Karpas-422 (cell line): ENCODE measurements at places on chromosomes 7 and 10.

GRCh38 chr7:22427855-22428254 is 70.9 kb upstream of the RAPGEF5 start:
- no peaks in the 10 kb centered on the region for H3K27me3 ChIP-seq
- no peak for DNase-seq
- peaks cover 24% of the 10 kb centered on the region for H3K4me1 ChIP-seq

DNA sequence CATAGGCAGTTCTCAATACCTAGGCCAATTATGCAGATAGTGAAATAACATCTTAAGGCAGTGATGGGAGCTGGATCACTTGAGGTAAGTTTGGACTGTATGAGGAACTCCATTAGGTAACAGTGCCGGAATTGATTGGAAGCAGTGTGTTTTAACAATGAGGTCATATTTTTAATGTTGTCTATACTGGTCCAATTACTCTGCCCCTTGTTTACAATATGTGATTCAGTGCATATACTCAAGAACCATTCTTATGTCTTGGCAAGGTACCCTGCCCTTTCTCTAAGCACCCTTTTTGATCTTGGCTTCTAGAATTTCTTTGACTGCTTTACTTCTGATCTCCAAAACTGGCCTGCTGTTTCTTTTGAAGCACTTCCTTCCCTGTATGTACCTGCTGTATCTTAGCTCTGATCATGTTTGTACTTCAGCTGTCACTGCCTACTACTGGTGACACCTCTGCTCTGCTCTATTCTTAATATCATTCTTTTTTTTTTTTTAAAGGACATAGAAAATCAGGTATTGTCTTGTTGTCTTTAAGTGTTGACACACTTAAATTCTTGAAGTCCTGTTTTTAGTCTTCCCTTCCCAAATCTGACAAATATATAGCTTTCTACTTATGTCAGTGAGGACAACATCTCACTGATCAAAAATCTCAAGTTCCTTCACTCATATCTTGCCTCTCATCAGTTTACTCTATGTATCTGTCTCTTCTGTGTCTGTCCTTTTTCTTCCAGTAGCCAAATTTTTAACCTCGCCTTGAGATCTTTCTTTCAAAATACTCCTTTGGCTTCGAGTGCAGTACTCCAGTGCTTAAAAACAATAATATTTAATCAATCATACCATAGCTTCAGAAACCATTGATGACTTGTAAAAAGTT is 46.4 kb upstream of the RPA3 start:
- no peak overlapping the region for H3K27ac ChIP-seq
- no peak overlapping the region for H3K4me3 ChIP-seq
- H3K27me3 ChIP-seq = no peaks in the 10 kb centered on the region
- no peak for DNase-seq
- H3K36me3 ChIP-seq = no peaks in the 10 kb centered on the region
- peaks cover 12% of the 10 kb centered on the region for H3K4me1 ChIP-seq

DNA sequence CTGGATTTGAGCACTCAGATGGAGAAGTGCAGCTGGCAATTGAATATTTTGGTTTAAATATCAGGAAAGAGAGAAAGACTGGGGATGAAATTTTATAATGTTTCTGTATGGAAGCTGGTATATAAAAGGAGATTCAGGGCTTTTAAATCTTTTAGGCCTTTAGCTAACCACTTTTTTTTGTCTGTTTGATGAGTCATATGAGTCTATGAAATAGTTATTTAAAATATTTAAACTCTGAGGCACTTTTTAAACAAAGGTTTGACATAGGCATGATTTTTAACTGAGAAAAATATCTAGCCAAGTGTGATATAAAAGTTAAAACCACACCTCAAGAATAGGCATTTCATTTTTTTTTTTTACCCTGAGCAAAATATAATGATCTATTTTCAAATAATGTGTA is 944.3 kb downstream of the GATA3 start:
- H3K27me3 ChIP-seq = no peaks in the 10 kb centered on the region
- no peak for DNase-seq
- H3K4me1 ChIP-seq = no peaks in the 10 kb centered on the region
- H3K36me3 ChIP-seq = no peaks in the 10 kb centered on the region

GRCh38 chr10:456486-456885 is 233.0 kb downstream of the DIP2C start:
- no peaks in the 10 kb centered on the region for H3K4me1 ChIP-seq
- no peak overlapping the region for H3K4me3 ChIP-seq
- no peaks in the 10 kb centered on the region for H3K27me3 ChIP-seq
- H3K36me3 ChIP-seq = no peaks in the 10 kb centered on the region
- H3K27ac ChIP-seq = no peak overlapping the region

DNA sequence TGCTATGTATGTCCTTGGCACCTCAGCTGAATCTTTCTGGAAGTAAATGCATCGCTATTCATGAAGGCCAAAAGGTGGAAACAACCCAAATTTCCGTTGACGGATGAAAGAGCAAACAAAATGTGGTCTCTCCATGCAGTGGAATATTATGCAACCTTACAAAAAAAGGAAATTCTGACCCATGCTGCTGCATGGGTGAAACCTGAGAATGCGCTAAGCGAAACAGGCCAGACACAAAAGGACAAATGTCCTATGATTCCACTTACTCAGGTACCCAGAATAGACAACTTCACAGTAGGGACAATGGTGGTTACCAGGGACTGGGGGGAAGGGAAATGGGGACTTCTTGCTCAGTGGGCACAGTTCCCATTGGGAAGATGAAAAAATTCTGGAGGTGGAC is 158.8 kb downstream of the CAMK1D start:
- DNase-seq = no peak
- H3K36me3 ChIP-seq = no peaks in the 10 kb centered on the region
- no peak overlapping the region for H3K4me3 ChIP-seq
- H3K27me3 ChIP-seq = 0 out of 2 replicates have a peak, but pooled peaks cover 2% of the 10 kb centered on the region

DNA sequence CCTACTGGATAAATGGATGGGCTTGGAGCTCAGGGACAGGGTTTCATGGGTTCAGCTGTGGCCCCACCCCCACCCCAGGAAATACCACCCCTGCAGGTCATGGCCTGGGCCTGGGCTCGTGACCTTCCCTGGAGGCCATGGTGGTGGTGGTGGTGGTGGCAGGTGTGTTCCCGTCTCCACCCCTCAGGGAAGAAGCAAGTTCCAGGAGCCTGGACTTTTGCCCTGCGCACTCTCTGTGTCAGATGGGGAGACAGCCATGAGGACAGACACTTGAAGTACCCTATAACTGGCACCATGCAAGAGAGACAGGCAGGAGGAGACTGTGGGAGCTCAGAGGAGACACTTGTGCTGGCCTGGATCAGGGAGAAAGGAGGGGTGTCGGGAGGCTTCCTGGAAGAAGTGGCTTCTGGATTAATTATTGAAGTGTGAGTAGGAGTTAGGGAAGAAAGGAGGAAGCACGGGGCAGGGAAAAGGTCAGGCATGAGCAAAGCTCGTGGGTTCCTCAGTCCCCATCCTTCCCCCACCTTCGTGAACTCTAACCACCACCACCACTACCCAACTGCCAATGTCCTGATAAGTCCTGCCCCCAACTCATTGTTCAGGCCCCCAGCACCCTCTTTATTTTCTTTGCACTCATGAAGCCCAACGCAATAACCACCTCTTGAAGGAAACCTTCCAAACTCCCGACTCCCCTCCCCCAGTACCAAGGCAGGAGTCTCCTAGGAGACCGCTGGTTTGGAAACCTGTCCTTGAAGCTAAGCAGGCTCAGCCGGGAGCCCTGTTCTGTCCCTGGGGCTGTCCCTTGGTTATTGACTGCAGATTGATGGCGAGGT is 8.9 kb downstream of the SH2B2 start:
- H3K4me3 ChIP-seq = no peak overlapping the region
- DNase-seq = no peak
- peaks cover 16% of the 10 kb centered on the region; the same call in 1 of the 2 replicates for H3K36me3 ChIP-seq
- H3K4me1 ChIP-seq = peaks cover 69% of the 10 kb centered on the region
- H3K27me3 ChIP-seq = no peaks in the 10 kb centered on the region

- no peaks in the 10 kb centered on the region for H3K27me3 ChIP-seq
- H3K36me3 ChIP-seq = peaks cover 13% of the 10 kb centered on the region; the same call in 1 of the 2 replicates
- no peak for DNase-seq
- H3K4me3 ChIP-seq = no peak overlapping the region
- H3K27ac ChIP-seq = no peak overlapping the region
- peaks cover 41% of the 10 kb centered on the region for H3K4me1 ChIP-seq
Measured at GRCh38 chr7:149293946-149294633, 32.1 kb downstream of the ZNF783 start.

- H3K4me3 ChIP-seq = no peak overlapping the region
- no peaks in the 10 kb centered on the region for H3K36me3 ChIP-seq
- H3K27ac ChIP-seq = no peak overlapping the region
- no peaks in the 10 kb centered on the region for H3K27me3 ChIP-seq
- DNase-seq = no peak
- no peaks in the 10 kb centered on the region for H3K4me1 ChIP-seq
Measured at GRCh38 chr10:21329995-21330627, 195.4 kb downstream of the SKIDA1 start.

- H3K27ac ChIP-seq = no peak overlapping the region
- DNase-seq = no peak
- no peaks in the 10 kb centered on the region for H3K27me3 ChIP-seq
- H3K4me1 ChIP-seq = no peaks in the 10 kb centered on the region
- no peak overlapping the region for H3K4me3 ChIP-seq
Measured at GRCh38 chr7:71281261-71281660, 149.3 kb downstream of the GALNT17 start.

GRCh38 chr10:11118686-11119085 is 101.0 kb downstream of the CELF2 start:
- DNase-seq = no peak
- no peak overlapping the region for H3K4me3 ChIP-seq
- no peaks in the 10 kb centered on the region for H3K4me1 ChIP-seq

GRCh38 chr10:110686047-110686446 is 41.9 kb downstream of the RBM20 start:
- H3K27ac ChIP-seq = no peak overlapping the region
- H3K4me3 ChIP-seq = no peak overlapping the region
- no peaks in the 10 kb centered on the region for H3K4me1 ChIP-seq

DNA sequence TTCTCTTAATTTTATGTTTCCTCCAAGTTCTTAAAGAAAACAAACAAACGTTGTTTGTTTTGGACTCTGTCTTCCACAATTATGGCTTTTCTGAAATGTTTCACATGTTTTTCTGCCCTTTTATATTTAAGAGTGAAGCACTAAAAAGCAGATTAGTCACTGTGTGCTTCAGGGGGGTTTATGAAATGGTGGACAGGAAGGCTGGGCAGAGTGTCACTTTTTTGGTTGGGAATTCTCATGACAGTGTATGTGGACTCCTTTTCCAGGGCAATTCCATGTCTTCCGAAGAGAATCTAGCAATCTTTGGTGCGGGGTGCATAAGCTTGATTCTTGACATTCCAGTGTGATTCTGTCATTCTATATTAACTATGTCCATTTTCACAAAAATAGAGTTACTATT is 669.4 kb downstream of the PARD3 start:
- no peak overlapping the region for H3K4me3 ChIP-seq
- no peaks in the 10 kb centered on the region for H3K4me1 ChIP-seq
- H3K27ac ChIP-seq = no peak overlapping the region
- DNase-seq = no peak
- no peaks in the 10 kb centered on the region for H3K36me3 ChIP-seq

DNA sequence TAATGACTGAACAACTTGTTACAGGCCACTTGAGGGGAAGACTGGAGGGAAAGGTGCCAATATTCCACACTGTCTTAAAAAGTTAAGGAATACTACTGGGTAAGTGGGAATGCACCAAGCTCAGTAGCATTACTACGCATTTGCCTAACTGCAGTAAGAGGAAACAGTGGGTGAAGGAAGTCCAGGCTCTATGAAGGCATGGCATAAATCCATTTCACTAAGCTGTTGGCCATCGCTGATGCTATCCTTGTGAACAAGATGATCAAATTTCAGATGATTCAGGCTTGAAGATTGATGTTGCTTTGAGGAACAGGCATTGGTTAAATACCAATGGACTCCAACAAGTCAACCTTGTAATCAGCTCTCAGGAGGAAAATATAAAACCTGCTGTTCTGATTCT is 44.2 kb upstream of the TES start:
- no peak overlapping the region for H3K27ac ChIP-seq
- H3K4me1 ChIP-seq = peaks cover 10% of the 10 kb centered on the region
- H3K4me3 ChIP-seq = no peak overlapping the region
- no peaks in the 10 kb centered on the region for H3K27me3 ChIP-seq
- DNase-seq = no peak
- H3K36me3 ChIP-seq = no peaks in the 10 kb centered on the region

DNA sequence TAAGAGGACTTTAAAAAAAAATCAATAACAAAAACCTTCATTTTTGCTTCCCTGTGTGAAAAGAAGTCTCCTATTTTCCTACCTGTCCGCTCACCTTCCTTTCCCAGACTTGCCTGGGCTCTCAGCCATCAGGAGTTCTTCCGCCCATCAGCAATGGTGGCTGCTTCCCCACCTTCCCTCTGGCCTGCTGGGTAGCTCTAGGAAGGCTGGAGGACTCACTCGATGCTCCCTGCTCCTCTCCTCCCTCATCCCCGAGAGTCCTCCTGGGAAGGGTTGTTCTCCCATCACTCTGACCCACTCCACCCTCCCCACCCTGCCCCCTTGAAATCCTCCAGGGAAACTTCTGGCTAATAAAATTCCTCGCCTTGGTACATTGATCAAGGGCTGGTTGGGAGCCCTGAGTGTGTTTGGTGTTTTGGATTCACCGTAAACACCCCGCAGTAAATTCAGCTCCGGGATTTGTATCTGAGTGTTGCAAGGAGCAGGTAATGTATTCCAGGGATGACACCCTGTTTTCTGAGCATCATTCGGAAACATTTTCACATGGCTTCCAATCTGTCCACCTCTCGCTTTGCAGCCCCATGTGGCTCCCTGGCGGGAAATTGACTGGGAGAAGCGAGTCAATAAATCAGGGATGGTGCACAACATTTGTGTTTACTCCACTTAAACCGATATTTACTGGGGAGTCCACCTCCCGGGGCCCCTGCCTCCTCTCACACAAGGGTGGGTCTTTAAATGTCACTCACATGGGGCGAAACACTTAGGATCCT is 126.4 kb upstream of the SDK1 start:
- H3K27me3 ChIP-seq = no peaks in the 10 kb centered on the region
- H3K36me3 ChIP-seq = no peaks in the 10 kb centered on the region
- H3K4me1 ChIP-seq = no peaks in the 10 kb centered on the region
- no peak for DNase-seq
- no peak overlapping the region for H3K4me3 ChIP-seq

- no peaks in the 10 kb centered on the region for H3K36me3 ChIP-seq
- H3K27ac ChIP-seq = no peak overlapping the region
- no peak overlapping the region for H3K4me3 ChIP-seq
- no peak for DNase-seq
Measured at GRCh38 chr10:34163075-34163905, 651.8 kb downstream of the PARD3 start.

DNA sequence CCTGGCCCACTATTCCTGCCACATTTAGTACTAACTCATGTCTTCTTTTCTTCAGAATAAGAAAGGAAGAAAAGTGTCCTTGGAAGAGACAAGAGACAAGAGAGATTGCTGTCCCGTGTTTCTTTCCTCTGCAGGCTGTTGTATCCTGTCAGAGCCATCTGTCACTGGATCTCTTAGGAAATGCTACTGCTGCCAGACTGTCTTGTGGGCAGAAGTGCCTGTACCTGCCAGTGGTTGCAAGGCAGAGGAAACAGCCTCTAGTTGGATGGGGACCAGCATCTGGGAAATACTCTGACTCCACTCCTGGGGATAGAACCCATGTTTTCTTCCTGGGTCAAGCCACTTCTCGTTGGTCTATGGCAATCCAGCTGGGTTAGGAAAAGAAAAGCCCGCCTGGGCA is 16.7 kb upstream of the MAP3K8 start:
- no peak overlapping the region for H3K4me3 ChIP-seq
- no peaks in the 10 kb centered on the region for H3K36me3 ChIP-seq
- peaks cover 76% of the 10 kb centered on the region for H3K4me1 ChIP-seq
- no peak for DNase-seq
